AG08396 (cell line): ENCODE measurements at places on chromosomes 11 and 22.

- DNase-seq = no peak
Measured at GRCh38 chr22:35554297-35554845, 13.7 kb downstream of the RASD2 start.

DNA sequence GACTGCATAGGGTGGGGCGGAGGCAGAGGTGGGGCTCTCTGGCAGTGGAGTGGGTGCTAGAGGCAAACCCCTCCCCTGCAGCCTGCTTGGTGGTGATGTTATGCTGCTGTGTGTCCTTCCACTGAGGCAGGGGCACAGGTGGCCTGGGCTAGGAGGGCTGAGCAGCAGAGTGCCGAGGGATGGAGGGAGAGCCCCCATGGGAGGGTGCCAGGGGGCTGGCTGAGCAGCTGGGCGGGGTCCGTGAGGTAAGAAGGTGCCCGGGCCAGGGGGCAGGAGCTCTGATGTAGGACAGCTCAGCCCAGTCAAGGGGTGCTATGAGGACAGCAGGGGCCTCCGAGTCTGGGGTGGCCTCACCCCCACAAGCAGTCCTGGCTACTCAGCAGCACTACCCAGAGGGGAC, 4.2 kb downstream of the CLDN5 start:
- DNase-seq = no peak

- DNase-seq = no peak
Measured at GRCh38 chr11:24755260-24755839, 258.5 kb downstream of the LUZP2 start.

GRCh38 chr11:111520560-111520959, 6.0 kb downstream of the HOATZ start:
- no peak for DNase-seq

DNA sequence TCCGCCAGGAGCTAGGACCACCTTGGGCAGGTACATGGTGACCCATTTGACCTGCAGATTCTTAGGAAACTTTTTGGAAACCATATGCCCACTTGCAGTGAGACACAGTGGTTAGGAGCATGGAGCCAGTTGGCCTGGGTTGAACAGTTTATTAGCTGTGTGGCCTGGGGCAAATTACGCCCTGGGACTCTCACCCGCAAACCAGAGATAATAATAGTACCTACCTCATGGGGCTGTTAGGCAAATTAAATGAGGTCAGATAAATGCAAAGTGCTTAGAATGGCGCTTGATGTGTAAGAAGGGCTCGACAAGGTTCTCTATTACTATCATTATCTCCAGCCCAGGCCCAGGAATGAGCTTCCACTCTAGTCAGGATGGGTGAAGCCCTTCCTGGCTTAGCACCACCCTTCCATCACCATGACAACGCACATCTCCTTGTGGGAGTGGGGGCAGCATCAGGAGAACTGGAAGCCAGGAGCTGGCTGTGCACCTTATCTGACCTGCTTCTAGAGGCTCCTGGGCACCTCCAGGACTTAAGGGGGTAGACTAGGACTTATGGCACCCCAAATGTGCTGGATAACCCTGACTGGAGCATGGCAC, 5.1 kb downstream of the SYT12 start:
- DNase-seq = no peak

DNA sequence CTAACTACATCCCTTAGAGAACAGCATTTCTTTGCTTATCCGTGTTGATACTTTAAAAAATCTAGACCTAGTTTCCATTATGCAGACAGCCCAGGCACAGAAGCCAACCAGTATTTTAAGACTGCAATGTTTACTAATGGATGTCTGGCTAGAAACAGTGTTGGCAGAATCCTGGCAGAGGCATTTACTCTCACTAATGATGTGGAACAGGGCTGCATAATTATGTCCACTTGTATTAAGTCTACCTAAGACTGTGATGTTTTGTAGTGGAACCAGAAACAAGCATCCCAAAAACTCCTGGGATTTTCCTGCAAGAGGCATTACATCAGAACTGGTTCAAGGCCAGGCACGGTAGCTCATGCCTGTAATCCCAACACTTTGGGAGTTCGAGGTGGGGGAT, 50.2 kb upstream of the PICALM start:
- DNase-seq = no peak

- no peak for DNase-seq
Measured at GRCh38 chr11:105911454-105911853, 110.6 kb downstream of the MSANTD4 start.

GRCh38 chr11:63666874-63667273, 4.3 kb downstream of the ATL3 start:
- DNase-seq = peak; percentile 33

DNA sequence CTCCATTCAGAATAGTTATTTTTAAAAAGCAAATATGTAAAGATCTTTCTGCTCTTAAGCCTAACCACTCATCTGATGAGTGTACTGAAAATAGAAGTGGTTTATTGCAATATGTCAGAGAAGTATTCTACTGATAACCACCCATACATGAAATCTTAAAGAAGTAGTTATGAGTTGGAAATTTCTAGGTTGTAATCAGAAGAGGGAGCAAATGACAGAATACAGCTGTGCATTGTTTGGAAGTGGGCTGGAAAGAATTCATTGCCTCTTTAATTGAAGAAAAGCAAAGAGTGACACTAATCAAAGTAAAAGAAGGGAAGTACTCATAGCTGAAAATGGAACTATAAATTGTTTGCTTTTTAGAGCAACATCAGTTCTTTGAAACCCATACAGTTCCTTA, 39.4 kb downstream of the FDX1 start:
- no peak for DNase-seq

DNA sequence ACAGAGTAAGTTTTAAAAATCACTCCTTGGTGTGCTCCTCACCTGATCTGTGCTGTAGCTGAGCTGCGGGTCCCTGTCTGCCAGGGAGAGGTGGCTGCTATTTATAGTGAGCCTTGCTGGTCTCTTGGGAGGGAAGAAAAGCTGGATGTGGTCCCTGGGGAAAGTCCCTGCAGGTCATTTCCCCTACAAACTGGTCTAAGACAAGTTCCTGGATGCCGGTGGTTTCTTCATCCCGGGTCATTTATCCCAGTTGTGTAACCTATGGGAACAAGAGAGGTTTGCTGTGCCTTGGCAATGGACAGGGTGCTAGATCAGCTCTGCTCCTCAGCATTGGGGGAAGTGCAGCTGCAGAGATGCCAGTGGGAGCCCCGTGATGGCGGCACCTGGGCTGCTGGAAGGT, at the start of gene SAA2:
Gene SAA2, minus strand, starts transcription at position 108 of the 400 bp plus-strand sequence. CDS start 657 bp downstream, outside the sequence.
- no peak for DNase-seq

DNA sequence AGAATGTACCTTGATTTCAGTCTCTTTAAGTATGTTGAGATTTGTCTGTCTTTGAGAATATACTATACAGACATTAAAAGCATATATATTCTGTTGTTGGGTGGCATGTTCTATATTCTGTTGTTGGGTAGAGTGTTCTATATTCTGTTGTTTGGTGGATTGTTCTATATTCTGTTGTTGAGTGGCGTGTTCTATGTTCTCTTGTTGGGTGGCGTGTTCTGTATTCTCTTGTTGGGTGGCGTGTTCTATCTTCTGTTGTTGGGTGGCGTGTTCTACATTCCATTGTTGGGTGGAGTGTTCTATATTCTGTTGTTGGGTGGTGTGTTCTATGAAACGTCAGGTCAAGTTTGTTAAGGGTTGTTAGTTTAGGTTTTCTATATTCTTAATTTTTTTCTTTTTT, 27.1 kb upstream of the CTTN start:
- no peak for DNase-seq

- DNase-seq = no peak
Measured at GRCh38 chr11:457111-457760, 7.2 kb downstream of the PTDSS2 start.

GRCh38 chr11:29612423-29612822, 404.4 kb downstream of the KCNA4 start:
- no peak for DNase-seq

- no peak for DNase-seq
Measured at GRCh38 chr22:41846268-41846987, 13.5 kb downstream of the SREBF2 start.

- peak; percentile 14 for DNase-seq
Measured at GRCh38 chr11:31824879-31825837, 14.0 kb upstream of the PAX6 start.

DNA sequence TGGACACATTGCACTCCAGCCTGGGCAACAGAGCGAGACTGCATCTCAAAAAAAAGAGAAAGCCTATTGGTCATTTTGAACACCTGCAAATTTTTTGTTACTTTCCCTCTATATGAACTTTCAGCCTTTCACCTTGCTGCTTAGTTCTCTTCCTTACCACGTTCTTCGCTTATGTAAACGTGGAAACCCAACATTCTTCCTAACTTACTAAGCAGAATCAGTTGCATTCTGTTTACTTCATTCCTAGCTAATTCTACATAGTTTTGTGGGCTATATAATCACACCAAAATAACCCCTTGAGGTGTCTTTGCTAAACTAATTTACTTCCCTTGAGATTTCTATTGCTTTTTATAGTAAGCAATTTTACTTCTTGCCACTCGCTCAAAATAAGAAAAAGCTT, 23.2 kb downstream of the MS4A4A start:
- no peak for DNase-seq

GRCh38 chr11:46237248-46238077, 40.0 kb upstream of the CREB3L1 start:
- peak; percentile 89 for DNase-seq

DNA sequence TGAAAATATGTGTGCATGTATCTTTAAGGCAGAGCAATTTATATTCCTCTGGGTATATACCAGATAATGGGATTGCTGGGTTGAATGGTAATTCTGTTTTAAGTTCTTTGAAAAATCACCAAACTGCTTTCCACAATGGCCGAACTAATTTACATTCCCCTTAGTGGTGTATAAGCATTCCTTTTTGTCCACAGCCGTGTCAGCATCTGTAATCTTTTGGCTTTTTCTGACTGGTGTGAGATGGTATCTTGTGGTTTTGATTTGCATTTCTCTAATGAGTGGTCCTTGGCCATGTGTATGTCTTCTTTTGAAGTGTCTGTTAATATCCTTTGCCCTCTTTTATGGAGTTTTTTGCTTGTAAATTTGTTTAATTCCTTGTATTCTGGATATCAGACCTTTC, 24.3 kb downstream of the CCDC15 start:
- DNase-seq = no peak

GRCh38 chr11:85922367-85922766, 67.2 kb downstream of the CCDC83 start:
- DNase-seq = no peak

- no peak for DNase-seq
Measured at GRCh38 chr22:42184852-42185251, 54.2 kb upstream of the CYP2D6 start.

DNA sequence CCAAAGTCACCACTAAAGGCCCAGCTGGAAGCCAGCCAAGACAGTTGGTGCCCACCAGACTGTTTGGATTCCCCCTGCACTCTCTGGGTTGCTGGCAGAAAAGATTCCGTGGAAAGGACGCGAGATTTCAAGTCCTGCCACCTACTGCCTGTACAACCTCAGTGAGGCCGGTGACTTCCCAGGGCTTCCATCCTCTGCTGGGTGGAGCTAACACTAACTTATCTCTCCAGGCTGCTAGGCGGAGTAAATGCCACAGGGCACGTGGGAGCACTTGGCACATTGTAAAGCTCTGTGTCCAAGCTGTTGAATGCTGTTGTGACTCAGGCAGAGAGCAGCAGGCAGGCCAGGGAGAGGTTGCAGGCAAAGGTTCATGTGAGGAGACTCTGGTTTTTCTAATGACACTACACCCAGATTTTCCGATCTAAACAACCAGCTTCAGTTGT, 50.9 kb upstream of the CDON start:
- peak; percentile 80 for DNase-seq

DNA sequence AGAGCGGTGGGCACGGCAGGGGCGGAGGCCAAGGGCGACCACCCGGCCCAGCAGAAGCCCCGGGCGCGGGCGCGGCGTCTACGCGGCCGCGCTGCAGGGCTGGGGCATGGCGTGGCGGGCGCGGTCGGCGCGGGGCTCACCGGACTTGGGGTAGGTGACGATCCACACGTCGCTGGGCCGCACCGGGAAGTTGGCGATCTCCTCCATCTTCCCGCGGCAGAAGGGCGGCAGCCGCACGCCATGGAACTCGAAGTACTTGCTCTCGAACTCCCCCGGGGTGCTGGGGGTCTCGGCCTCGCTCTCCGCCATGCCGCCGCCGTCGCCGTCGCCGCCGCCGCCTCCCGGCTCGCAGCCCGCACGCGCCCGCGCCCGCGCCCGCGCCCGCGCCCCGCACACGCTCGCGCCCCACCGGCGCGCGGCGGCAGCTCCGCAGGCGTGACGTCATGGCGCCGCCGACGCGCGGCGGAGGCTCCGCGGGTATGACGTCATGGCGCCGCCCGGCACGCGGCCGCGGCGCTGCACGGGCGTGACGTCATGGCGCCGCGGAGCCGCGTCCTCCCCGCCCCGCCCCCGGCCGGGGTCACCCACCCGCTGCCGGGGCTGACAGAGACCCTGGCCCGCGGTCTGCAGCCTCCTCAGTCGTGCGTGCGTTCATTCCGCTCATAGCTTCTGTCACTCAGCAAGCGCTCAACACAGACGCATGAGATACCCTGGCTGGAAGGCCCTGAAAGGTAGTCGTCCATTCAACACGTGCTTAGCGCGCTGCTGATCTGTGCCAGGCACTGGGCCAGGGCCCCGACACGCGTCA, at the start of gene SULT4A1:
Gene SULT4A1, minus strand, starts transcription at position 440 of the 808 bp plus-strand sequence. Its CDS starts 131 bp downstream, at position 309.
- DNase-seq = peak; percentile 50

DNA sequence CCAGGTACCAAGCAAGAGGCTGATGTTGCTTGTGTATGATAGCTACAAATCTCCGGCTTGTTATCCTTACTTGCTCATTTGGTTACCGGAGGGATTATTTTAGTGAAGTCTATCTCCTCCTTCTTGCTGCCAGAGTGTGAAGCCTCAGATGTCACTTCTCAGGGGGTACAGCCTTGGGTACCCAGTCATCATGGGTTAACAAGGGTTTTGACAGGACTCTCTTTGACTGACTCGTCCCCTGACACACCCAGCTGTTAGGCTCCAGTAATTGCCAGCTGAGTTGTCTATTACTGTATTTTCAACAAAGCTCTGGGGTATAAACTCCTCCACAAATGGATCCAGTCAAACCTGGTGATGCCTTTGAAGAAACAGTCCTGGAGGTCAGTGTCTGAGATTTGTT, 11.9 kb upstream of the PELI3 start:
- no peak for DNase-seq

- DNase-seq = no peak
Measured at GRCh38 chr11:102921587-102922220, 33.8 kb downstream of the MMP13 start.

GRCh38 chr11:124898263-124898680, 607 bp upstream of the ROBO4 start:
- peak; percentile 63 for DNase-seq

GRCh38 chr22:22737590-22737989, 93.2 kb downstream of the GGTLC2 start:
- no peak for DNase-seq

- DNase-seq = no peak
Measured at GRCh38 chr22:22872722-22873708, 14.6 kb upstream of the IGLL5 start.

GRCh38 chr11:47216121-47216798, 1.5 kb downstream of the DDB2 start:
- peak; percentile 85 for DNase-seq

DNA sequence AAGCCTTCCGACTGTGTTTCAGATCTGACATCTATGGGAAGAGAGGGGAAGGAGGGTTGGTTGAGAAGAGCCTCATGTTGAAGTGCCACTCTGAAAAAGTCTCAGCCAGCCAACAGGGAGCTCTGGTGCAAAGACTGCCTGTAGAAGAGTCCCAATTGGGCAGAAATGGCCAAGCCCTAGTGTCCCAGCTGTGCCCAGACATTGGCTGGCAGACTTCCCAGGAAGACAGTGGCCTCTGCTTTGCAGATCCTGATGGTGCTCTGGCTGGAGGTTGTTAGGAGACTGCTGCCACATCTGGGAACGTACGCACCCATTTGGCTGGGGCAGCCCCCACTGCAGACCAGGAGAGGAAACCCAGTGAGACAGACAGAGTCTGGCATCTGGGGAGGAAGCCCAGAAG, 3.2 kb upstream of the PLA2G3 start:
- no peak for DNase-seq

GRCh38 chr11:9756461-9756860, 92.6 kb downstream of the SWAP70 start:
- DNase-seq = no peak
